GDM1 (cell line): ENCODE measurements at places on chromosomes 3 and 15.

- DNase-seq: no peak
Observed at GRCh38 chr15:99096173-99096893, 8.5 kb upstream of the SYNM start.

GRCh38 chr3:38773528-38773927, 42.5 kb downstream of the SCN10A start:
- no peak for DNase-seq

GRCh38 chr15:78265752-78266224, 1.4 kb downstream of the DNAJA4 start:
- no peak for DNase-seq

- DNase-seq: peak; percentile 33
Observed at GRCh38 chr3:56800130-56800831, 1.5 kb downstream of the ARHGEF3 start.

GRCh38 chr15:81765816-81766215, 280.0 kb downstream of the MEX3B start:
- no peak for DNase-seq

GRCh38 chr3:58404396-58404795, 29.2 kb downstream of the PDHB start:
- no peak for DNase-seq

- DNase-seq: no peak
Observed at GRCh38 chr3:22113453-22113852, 362.4 kb upstream of the ZNF385D start.

GRCh38 chr15:47586653-47587224, 130.6 kb upstream of the SEMA6D start:
- DNase-seq: no peak

GRCh38 chr3:178833695-178834094, 237.9 kb downstream of the ZMAT3 start:
- DNase-seq: no peak

DNA sequence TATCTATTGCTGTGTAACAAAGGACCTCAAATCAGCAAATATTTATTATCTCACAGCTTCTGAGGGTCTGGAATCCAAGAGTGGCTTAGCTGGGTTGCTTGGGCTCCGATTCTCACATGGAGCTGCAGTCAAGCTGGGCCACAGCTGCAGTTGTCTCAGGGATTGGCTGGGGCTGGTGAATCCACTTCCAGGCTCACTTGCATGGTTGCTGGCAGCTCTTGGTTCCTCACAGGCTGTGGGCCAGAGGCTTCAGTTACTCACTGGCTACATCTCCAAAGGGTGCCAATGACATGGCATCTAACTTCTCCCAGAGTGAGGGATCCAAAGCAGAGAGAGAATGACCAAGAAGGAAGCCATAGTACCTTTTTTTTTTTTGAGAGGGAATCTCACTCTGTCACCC, 13.9 kb upstream of the SYNM start:
- no peak for DNase-seq
